Stimulated activated CD8-positive, alpha-beta memory T cell treated with anti-CD3 and anti-CD28 coated beads, Interleukin-4, amount 100 ng/mL, for 48 hours (primary cell): ENCODE measurements at places on chromosomes 4 and X.
A peak's percentile ranks its signal among the peaks of the same experiment; 100 is the strongest.

DNA sequence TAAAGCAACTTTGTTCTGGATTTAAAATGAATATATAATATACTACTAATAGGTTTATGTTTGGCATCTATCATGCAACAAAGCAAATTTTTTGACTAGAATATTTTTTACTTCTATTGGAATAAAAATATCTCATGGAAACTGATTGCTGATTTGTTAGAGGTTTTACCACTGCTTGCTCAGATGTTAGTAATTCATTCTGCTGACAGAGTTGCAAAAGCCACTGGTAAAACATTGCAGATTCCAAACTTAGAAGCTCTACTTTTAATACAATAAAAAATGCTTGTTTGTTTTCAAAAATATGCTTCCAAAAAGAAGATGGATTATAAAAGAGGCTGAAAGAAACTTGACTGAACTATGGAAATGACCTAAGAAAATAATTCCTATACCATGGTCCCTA lies 795.2 kb downstream of the PCDH18 start:
- no peak for DNase-seq

- DNase-seq = no peak
Measured at GRCh38 chrX:96650023-96650422, 34.6 kb upstream of the DIAPH2 start.

DNA sequence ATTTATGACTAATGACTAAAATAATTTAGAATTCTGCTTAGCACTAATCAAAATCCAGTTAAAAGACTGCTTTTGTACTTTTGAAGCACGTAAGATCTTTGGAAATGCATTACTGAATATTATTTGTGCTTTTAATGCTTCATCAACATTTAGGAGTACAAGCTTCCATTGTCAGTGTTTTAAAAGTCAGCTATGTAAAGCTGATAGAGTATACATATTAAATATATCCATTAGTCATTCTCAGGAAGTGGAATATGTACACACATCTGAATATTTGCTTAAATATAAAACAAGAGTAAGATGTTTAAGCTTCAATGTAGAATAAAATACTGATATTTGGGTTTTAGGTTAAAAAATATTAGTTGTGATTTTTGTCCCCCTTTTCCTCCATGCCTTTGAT lies 54.1 kb downstream of the ANK2 start:
- DNase-seq = no peak

- DNase-seq = no peak
Measured at GRCh38 chrX:109655502-109656201, 30.7 kb upstream of the KCNE5 start.

DNA sequence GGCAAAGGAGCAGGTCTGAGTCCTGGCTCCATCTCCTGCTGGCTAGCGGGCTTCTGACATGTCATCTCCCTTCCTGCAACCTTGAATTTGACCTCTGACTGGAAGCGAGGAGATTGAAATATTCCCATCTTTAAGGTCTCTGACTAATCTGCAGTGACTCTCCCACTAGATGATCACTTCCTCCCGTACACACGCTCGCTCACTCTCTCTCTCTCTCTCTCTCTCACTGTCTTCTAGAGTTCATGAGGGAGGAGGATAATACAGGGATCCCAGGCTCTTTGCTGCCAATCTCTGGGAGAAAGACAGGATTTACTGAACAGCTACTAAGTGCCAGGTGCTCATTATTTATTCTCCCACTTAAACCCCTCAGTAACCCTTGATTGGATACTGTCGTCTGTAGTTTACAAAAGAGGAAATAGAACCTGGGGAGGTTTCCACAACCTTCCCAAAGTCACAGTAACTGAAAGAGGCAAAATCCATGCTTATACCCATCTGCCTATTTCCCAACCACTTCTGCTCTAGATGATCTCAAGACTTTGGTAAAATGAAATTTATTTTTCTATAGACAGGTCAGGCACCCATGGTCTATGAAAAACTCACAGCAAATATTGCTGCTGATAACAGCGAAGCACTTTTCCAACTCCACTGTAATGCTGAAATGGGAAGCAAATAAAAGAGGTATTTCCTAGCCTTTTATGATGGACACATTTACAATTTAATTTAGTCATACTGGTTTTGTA lies 193.5 kb upstream of the C1QTNF7 start:
- DNase-seq = no peak

DNA sequence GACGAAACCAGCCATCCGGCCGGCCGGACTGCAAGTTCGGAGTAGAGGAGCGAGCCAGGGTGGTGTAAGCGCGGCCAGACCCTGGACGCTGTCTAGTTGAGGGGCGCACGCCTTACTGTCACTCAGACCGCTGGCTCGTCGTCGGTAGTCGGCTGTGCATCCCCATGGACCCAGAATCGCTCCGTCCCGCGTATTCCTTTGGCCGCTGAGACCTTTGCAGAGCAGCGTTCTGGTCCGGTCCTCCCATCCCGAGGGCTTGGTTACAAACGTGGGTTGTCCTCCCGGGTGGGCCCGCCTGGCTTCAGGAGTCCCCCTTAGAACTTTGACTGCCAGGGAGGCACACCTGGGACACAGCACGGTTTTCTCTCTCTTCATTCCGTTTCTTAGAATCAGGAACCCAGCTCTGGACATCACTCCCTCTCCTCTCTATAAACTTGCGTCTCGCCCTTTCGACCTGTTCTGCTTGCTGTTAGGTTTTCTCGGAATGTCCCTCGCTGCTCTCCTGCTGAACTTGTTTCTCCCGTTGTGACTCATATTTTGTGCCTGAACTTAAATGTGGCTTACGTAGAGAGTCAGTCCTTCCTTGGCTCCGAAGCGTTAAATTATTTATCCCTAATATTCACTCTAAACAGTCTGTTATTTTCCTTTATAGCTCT lies 672 bp downstream of the PGM2 start:
- DNase-seq = peak; percentile 39

DNA sequence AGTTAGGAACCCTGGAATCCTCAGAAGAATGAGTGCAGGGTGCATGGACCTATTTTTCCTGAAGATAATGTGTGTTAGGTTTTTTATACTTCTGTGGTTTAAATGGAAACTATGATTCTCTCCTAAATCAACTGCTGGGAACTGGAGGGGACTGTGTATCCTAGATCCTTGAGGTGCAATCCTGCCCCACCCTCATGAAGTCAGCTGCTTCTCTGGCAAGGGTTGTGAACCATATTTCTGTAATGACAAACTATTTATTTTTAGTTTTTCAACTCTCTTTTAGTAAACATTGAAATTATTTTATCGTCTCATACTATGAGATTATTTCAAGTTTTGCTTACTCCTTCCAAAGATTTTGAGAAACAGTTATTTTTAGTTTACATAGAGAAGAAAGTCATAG lies 25.8 kb upstream of the VEGFC start:
- no peak for DNase-seq

- DNase-seq = no peak
Measured at GRCh38 chr4:38184404-38184803, 224.2 kb downstream of the PTTG2 start.

- no peak for DNase-seq
Measured at GRCh38 chrX:13001961-13002671, 27.2 kb downstream of the TMSB4X start.

DNA sequence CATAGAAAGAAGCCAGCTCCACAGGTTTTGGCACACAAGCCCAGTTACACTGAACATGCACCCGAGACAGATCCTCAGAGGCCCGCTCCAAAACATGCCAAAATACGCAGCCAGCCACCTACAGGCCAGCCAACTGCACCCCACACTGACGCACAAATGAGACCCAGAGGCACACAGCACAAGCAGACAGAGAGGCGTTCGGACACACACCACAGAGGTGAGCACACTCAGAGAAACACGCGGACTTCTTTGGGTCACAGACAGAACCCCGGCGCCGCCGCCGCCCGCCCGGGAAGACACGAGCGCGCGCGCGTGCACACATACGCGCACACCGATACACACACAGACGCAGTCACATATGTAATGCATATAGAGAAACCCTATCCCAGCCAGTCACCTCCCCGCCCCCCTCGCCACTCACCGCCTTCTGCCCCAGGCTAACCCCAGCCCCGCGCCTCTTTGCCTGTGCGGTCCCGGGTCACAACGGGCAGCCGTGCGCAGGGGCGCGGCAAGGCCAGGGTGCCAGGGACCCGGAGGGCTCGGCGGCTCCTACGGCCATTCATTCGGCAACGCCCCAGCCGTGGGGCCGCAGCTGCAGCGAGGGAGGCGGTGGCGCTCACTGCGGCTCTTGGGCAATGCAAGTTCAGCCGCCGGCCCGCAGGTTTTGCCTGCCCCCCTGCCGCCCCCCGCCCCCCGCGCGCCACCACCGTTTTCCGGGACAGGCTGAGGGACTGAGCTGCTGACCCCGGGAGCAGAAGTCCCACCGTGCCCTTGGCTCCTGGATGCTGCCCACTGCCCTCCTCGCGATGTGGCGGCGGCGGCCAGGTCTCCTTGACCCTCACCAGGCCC lies 553 bp downstream of the SEPTIN6 start:
- peak; percentile 71 for DNase-seq

- DNase-seq = no peak
Measured at GRCh38 chrX:119753001-119753400, 5.4 kb upstream of the SOWAHD start.

DNA sequence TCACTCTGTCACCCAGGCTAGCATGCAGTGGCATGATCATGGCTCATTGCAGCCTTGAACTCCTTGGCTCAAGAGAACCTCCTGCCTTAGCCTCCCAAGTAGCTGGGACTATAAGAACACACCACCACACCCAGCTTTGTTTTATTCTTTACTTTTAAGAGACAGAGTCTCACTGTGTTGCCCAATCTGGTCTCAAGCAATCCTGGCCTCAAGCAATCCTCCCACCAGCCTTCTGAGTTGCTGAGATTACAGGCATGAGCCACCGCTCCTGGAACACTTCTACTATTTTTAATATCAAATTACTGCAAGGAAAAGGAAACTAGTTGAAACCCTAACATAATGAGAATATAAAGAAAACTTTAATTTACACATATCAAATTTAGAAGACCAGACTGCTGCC lies 85.4 kb downstream of the FAM13A start:
- DNase-seq = no peak

DNA sequence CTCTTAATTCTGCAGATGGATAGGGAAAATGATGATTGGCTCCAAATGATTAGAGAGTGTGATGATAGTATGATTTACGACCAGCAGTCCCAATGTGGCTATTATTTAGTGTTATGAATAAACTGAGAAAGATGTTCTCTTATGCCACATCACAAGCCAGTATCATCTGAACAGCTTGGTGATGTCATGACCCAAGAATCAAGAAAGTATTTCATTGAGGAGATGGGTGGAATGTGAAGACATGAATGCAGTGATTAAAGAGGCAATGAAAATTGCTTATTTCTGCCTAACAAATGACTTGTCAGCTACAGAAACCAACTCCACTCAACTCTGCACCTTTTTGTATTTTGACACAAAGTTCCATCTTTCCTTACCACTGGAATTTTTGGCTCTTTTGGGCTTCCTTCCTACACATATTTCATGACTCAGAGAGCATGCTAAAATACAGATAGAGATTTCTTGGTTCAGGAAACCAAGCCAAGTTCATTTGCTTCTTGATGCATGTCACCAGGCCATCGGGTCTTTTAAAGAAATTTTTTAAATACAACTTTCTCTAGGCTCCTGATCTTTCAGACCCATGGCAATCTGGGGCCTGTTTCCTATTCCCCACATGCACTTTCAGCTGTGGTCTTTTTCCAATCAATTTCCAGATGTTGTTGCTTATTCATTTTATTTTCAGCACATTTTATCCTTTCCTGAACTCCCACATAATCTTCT lies 174.2 kb downstream of the HHIP start:
- no peak for DNase-seq

DNA sequence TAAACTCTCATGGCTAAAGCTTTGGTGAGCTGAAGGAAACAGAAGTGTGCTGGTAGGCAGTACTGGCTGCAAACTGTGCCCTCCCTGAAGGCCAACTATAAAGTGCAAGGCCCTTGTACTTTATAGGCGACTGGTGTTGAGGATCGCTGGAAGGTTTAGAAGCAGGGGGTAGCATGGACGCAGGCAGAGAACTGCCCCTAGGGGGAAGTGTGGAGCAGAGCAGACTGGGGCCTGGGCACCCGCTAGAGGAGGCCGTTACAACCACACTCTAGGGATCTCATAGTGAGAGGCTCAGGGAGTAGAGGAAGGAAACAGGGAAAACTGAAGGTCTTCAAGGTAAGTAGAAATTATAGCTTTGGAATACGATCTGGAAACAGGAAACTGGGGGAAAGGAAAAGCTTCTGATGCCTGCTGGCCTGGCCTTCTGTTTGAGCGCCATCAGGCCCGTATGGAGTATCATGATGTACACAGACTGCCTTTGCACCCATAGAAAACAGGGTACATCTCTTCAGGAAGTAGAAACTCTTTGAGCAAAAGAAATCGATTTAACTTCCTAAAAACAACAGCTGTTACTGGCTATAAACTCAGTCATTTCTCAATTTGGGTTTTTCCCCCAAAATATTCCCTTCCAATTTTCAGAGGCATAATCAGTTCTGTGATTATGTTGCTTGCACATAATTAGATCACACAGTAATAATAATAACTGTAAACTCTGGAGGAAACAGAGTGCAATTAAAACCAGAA lies 23.9 kb upstream of the TMSB4X start:
- DNase-seq = peak; percentile 75

DNA sequence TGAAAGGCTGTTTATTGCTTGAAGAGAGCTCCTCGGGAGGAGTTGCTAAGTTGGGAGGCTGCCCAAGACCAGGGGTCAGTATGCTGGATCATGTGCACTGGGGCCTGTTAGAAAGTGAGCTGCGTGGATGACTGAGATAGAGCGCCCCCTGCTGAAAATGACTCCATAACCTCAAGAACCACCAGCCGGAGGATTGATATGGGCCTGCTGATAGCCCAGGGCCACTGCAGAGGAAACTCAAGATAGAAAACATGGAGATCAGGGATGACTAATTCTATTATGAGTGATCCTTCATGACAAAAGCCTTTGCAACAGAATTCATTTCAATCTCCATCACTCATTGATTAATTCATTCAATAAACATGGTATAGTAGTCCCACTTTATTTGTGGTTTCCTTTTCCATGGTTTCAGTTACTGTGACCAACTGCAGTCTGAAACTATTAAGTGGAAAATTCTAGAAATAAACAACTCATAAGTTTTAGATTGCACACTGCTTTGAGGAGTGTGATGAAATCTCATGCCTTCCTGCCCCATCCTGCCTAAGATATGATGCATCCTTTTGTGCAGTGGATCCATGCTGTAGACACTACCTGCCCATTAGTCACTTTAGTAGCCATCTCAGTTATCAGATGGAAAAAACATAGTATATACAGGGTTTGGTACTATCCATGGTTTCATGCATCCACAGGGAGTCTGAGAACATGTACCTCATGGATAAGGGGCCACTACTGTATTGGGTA lies 126.7 kb upstream of the MBNL3 start:
- DNase-seq = peak; percentile 63

GRCh38 chr4:149716728-149717127 lies 98.9 kb downstream of the IQCM start:
- no peak for DNase-seq

- DNase-seq = no peak
Measured at GRCh38 chrX:110156167-110156754, 153.3 kb downstream of the TMEM164 start.

GRCh38 chrX:7614616-7615015 lies 228.4 kb upstream of the VCX start:
- DNase-seq = no peak

GRCh38 chrX:18676470-18676869 lies 4.6 kb upstream of the RS1 start:
- no peak for DNase-seq

- DNase-seq = no peak
Measured at GRCh38 chr4:46839128-46839527, 69.9 kb downstream of the COX7B2 start.

GRCh38 chr4:101346351-101347266 lies 717 bp downstream of the PPP3CA start:
- DNase-seq = peak; percentile 66
